ENCODE measurements at places on chromosomes 3 and 15. TPM values are rescaled to one million over a fixed set of nuclear protein-coding genes. Genes with fewer than 3 reads are reported as not detected.

- no peak for DNase-seq
Observed at GRCh38 chr15:87931584-87931983, 325.0 kb downstream of the NTRK3 start.

DNA sequence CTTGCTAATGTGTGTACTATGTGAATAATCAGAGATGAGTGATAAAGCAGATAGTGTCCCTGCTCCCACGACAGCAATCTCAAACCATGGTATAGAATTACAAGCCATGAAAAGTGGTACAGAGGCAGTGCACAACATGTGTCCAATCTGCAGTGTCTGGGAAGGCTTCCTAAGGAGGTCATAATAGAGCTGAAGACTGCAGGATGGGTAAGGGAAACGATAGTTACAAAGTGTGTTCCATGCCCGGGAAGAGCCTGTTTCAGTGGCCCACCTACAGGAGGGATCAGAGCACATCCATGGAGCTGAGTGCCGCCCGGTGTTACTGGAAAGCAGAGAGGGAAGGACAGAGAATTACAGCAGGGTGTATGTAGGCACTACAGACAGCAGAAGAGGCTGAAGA is 48.9 kb downstream of the PAK2 start:
- DNase-seq: no peak

GRCh38 chr3:10983219-10983916 is 9.2 kb upstream of the SLC6A1 start:
- peak; percentile 16 for DNase-seq

DNA sequence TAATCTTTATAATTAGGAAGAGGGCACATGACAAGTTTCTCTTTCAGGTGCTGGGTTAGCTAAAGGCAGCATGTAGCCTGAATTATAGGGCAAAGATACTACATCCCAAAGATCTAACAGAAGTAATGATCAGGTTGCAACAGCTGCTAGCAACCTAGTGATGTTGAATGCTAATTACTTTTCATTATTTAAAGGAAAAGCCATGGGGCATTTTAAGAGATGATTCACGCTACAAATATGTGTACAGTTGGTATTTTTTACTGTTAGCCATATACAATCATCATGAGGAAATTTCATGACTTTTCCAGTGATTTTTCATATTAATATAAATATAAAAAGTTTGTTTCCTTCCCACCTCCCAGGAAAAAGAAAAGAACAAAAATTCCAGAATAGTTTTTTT is 43.0 kb downstream of the NEK10 start:
- DNase-seq: peak; percentile 55

DNA sequence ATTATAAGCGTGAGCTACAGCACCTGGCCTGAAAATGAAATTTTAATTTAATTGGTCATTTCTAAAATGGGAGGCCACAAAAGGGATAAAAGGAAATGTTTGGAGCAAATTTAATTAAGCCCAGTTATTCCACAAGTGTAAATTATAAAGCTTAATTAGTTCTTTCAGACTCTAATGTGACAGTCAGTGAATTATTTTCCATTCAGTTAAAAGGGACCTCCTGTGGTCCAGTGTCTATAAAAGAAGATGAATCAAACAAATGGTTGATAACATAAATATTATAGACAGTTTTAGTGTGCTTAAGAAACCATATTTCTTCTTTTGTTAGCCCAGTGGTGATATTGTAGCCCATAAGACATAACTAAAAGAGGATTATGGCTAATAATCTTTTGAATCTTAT is 66.4 kb downstream of the CNOT10 start:
- no peak for DNase-seq

DNA sequence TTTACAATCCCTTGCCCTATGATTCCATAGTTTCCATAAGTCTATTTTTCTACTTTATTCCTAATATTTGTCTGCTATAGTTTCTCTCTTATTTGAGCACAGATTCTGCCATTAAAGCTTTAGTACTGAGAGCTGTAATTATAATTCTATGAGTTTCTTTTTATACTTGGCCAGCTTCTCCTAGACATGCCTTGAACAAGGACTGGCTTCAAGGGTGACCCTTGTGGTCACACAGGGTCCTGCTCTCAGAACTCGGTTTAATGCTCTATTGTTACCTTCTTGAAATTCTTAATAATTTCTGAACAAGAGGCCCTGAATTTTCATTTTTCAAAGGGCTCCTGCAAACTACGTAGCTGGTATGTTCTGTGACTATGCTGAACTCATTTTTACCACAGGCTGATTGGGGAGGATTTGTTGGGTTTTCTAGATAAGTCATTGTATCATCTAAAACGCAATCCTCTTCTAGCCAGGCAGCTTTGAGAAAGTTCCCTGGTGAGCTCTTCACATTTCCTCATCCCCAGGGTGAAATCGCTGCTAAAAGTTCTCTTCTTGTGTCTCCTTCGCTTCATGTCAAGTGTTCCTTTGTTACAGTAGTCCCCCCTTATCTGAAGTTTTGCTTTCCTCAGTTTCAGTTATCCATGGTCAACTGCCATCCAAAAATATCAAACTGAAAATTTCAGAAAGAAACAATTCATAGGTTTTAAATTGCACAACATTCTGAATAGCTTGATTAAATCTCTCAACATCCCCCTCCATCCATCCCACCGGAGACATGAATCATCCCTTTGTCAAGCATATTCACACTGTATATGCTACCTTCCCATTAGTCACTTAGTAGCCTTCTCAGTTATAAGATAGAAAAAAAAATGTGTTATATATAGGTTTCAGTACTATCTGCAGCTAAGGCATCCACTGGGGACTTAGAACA is 12.6 kb upstream of the PLCL2 start:
- DNase-seq: no peak

DNA sequence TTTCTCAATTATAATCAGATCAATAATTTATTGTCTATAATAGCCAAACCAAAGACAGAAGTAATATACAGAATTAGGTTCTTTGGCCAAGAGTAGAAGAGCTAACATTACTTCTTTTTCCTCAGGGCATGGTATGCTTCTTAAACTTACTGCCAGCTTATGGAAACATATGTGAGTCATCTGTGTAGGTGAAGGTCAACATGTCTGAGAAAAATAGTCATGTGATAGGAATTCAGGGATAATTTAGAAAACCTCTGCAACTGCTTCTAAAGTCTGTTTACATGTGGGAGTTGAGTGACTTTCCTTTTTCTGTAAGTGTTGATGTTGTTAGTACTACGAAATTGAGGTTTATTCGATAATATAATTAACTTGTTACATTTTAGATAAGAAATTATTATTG is 19.2 kb upstream of the MAP6D1 start:
- DNase-seq: peak; percentile 86

DNA sequence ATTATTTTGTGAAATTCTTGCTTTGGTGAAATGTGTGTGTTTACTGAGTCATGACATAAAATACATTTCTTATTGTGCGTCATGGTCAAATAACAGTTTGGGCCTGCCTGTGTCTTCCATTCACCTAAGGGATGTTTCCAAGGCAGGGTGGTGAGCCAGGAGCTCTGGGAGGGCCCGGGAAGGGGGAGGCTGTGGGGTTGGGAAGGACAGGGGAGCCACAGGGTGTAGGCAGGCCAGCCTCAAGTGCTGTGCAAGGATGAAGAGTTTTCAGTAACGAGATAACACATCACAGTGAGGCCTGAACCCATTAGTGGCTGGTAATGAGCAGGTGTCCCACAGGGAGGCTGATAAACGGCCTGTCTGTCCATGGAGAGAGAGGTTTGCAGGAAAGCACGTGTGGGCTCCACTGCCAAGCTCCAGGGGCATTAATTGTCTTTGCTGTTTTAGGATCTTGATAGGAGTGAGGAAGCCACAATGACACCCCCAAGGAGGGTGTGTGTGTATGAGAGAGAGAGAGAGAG is 35.6 kb upstream of the SEC13 start:
- no peak for DNase-seq

GRCh38 chr3:5343459-5343858 is 156.0 kb downstream of the EDEM1 start:
- DNase-seq: no peak

DNA sequence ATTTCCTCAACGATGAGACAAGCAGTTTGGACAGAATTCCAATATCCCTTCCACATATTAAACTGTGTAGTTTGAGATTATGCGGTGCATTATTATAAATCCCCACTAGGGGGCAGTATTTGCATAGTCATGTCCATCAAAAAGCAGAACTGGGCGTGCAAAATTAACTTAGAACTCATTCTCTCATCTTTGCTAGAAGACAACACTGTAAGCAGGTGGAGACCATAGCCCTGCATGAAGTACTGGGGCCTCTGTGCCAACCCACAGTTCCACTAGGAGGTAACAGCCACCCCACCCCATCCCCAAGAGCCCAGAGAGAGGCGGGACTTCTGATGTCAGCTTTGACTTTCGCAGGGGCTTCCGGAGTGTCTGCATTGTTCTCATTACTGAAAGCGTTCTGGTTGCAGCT is 106.6 kb upstream of the TMC3 start:
- DNase-seq: peak; percentile 56

- no peak for DNase-seq
Observed at GRCh38 chr3:32840086-32840841, 22.5 kb downstream of the TRIM71 start.

GRCh38 chr15:80727596-80727995 is 32.5 kb downstream of the ABHD17C start:
- no peak for DNase-seq

- no peak for DNase-seq
Observed at GRCh38 chr3:95705786-95706418, 1108.5 kb upstream of the EPHA6 start.

DNA sequence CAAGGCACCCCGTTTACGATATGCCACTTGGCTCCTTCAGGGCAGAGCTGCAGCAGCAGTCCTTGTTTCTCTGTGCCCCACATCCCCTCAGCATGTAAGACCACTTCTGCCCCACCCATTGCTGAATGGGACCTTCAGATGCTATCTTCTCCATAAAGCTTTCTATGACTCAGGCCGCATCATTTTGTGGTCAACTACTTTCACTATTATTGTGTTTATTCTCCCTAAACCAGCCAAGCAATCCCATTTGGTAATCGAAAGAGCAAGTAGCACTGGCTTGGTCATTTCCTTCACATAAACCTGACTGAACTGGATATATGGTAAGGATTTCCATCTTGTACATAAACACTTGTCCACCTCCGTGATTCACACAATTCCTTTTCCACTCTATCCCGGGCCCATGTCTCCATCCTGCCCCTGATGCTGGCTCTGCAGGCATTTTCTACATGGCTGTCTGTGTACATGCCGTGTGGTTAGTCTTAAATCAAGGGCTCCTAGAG is 25.7 kb downstream of the LIPC start:
- DNase-seq: peak; percentile 86

- no peak for DNase-seq
Observed at GRCh38 chr3:60645801-60646200, 605.5 kb downstream of the FHIT start.

DNA sequence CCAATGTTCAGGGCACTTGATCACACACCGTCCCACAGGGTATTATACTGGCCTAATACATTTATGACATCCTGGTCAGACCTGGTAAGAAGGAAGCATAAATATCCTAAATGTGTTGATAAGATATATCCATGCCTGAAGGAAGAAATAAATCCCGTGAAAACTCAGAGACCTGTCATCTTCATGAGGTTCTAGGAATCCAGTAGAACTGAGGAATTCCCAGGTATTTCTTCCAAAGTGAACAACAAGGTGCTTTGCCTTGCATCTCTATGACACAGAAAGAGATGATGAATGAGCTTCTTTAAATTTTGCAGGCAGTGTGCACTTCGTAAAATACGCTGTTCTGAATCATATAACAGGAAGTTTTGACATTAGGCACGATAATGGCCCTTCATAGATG is 78.1 kb upstream of the VGLL3 start:
- no peak for DNase-seq

DNA sequence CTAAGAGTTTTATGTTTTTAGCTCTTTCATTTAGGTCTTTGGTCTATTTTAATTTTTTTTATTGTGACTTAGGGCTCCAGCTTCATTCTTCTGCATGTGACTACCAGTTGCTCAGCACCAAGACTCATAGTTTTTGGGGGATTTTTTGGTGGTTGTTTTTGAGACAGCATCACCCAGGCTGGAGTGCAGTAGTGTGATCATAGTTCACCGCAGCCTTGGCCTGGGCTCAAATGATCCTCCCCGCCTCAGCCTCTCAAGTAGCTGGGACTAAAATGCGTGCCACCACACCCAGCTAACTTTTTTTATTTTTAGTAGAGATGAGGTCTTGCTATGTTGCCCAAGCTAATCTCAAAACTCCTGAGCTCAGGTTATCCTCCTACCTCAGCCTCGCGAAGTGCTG is 19.4 kb downstream of the CDV3 start:
- no peak for DNase-seq

NMB gene
- total RNA-seq: 7.7 TPM

TTBK2 gene
- total RNA-seq: 12.6 TPM

CCDC54 gene
- total RNA-seq: not detected

FAM107A gene
- total RNA-seq: 0.11 TPM
